ENCODE measurements at places on chromosomes 3 and 15. TPM values are rescaled to one million over a fixed set of nuclear protein-coding genes. Genes with fewer than 3 reads are reported as not detected.

SMARCC1 gene
- 17.2 TPM for polyA plus RNA-seq

GOLGA6L24 gene
- polyA plus RNA-seq, result not detected

GNAT1 gene
- polyA plus RNA-seq, result 0.16 TPM

ECT2 gene
- 6.0 TPM for polyA plus RNA-seq

NMNAT3 gene
- 2.7 TPM for polyA plus RNA-seq

TTC23 gene
- 6.6 TPM for polyA plus RNA-seq

CCR5 gene
- polyA plus RNA-seq, result 2.9 TPM

SETMAR gene
- polyA plus RNA-seq, result 12.1 TPM

MNS1 gene
- 6.5 TPM for polyA plus RNA-seq

TOP2B gene
- polyA plus RNA-seq, result 39.6 TPM

OR5K2 gene
- not detected for polyA plus RNA-seq

PLA2G4E gene
- 0.38 TPM for polyA plus RNA-seq

POPDC2 gene
- polyA plus RNA-seq, result 2.1 TPM

FYTTD1 gene
- polyA plus RNA-seq, result 17.8 TPM

WNT5A gene
- polyA plus RNA-seq, result 5.8 TPM

WWTR1 gene
- polyA plus RNA-seq, result 29.3 TPM

STRC gene
- 0.03 TPM for polyA plus RNA-seq

GOLGA6B gene
- not detected for polyA plus RNA-seq

PTPRG gene
- polyA plus RNA-seq, result 8.5 TPM

LRRIQ4 gene
- polyA plus RNA-seq, result 0.03 TPM

KIF15 gene
- polyA plus RNA-seq, result 0.65 TPM

FGF7 gene
- 11.5 TPM for polyA plus RNA-seq

AADAC gene
- 4.4 TPM for polyA plus RNA-seq

SLC6A20 gene
- polyA plus RNA-seq, result 2.7 TPM

RASGRP1 gene
- polyA plus RNA-seq, result 0.81 TPM

TPRG1 gene
- polyA plus RNA-seq, result 8.3 TPM

SLC24A5 gene
- polyA plus RNA-seq, result 0.10 TPM

CADM2 gene
- polyA plus RNA-seq, result 0.14 TPM

MGA gene
- 2.7 TPM for polyA plus RNA-seq

CLEC3B gene
- polyA plus RNA-seq, result 33.1 TPM

HRG gene
- not detected for polyA plus RNA-seq

Measured in lung (tissue), 17 donors.